ENCODE measurements at places on chromosomes 4 and X.
A peak's percentile ranks its signal among the peaks of the same experiment; 100 is the strongest.

- no peak for DNase-seq
Observed at GRCh38 chrX:119008110-119008744, 33.8 kb downstream of the LONRF3 start.

GRCh38 chr4:1945124-1945895, 63.5 kb downstream of the NELFA start:
- DNase-seq: no peak

DNA sequence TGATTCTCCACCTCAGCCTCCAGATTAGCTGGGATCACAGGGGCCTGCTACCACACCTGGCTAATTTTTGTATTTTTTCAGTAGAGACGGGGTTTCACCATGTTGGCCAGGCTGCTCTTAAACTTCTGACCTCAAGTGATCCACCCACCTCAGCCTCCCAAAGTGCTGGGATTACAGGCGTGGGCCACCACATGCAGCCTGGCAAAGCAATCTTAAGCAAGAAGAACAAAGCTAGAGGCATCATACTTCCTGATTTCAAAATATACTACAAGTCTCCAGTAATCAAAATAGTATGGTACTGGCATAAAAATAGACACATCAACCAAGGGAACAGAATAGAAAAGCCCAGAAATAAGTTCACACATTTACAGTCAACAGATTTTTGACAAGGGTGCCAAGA, 12.8 kb upstream of the F8A1 start:
- DNase-seq: no peak

DNA sequence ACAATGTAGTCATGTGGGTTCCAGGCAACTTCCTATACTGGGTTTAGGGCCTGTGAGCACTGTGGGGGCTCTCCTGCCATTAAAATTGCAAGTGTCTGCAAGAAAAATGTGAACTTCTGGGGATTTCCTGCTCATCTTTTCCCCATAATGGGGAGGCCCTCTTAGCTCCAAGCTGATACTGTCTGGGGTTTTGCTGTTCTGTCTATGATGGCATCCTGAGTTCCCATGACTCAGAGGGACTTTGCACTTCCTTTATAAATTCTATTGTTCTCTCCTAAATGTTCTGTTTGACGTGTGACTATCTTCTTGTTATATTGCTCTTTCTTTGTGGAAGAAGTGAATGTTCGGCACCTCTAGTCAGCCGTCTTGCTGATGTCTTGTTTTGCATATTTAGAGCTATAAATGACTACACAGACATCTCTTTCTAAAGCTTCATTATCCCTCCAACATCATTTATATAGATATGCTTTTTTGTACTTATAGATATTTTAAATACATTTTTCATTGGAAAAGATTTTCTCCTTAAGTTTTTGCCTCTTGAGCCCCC, 465.8 kb downstream of the NAF1 start:
- DNase-seq: no peak

GRCh38 chrX:128928636-128929035, 594.7 kb downstream of the SMARCA1 start:
- DNase-seq: no peak

- DNase-seq: no peak
Observed at GRCh38 chr4:125749354-125749753, 434.6 kb downstream of the FAT4 start.

DNA sequence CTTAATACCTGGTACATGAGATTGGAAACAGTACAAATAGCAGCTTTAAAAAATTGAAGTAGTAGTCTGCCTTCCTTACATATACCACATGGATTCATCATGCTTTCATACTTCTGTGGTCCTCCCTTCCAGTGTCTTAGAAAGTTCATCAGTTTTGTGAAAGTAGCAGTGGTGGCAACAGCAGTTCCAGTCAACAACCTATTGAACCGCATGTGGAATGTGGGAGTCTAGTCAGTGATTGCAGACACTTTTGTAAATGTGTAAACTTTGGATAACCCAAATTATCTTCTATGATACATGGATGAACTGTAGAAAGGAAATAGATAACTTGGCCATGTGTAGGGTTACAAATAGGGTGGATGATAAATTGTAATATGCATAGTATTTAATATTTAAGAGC, 34.1 kb downstream of the FNIP2 start:
- DNase-seq: no peak

DNA sequence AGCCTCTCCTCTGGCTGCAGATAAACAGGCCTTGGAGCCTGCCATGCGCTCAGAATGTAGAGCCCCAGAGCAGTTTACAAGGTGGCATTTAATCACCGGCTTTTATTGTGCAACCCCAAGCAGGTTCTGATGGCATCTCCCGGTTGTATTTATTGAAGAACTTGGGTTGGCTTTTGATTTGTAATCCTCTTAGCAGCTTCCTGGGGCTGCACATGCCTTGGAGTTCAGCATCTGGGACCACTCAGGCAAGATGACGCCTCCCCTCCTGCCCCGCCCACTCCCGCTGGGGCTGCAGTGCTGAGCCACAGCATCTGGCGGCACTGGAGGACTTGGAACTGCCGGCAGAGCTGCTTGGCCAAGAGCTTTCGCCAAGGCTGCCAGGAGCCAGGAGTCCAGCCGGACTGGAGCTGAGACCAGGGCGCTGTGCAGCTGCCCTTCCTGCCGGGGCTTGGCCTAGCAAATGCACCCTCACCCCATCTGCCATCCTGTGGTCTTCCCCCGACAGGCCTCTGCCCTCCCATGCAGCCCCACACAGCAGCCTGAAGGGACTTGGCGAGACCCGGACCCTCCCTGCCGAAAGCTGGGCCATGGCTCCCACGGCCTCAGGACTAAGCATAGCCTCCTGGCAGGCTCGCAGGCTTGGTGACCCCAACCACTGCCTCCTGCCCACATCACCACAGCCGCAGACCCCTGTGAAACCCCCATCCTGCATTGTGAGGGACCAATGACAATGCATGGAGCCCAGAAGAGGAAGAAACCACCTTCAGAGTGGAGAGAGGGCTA, 5.4 kb downstream of the HTRA3 start:
- DNase-seq: peak; percentile 81

GRCh38 chr4:150173982-150174398, 95.7 kb downstream of the DCLK2 start:
- no peak for DNase-seq

DNA sequence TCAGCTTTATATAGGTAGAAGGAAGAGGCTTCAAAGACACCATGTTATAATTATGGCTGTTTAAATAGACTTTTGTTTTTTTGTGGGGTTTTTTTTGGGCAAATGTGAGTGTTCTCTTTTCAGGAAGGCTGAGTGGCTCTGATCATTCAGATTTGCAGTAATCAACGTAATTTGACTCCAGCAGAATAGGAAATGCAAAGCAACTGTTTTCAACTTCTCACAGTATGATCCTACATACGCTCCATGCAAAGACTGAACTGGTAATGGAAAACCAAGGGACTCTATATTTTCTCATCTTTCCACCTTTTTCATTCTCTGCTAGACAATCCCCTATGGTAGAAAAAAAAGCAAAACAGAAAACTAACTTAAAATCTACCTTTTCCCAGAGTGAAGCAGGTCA, 10.8 kb downstream of the ADH1B start:
- no peak for DNase-seq

DNA sequence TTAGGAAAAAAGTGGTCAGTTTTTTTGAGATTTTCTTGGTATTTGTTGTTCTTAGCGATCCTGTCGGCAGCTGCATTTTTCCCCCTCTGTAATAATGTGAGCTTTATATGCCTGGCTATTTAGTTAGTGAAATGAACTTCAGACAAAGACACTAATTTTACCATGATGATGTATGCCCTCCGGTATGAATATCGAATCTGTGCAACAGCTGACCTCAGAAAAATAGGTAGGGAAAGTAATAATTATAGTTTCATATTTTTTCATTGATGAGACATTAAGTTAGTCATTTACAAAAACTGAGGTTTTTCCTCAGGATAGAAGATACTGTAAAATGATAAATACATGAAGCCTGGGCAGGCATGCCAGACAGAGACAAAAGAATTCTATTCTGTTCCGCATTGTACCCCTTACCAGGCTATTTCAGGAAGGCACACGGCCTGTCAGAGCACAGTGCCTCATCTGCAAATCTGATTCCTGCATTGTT, 155.8 kb downstream of the SHROOM3 start:
- no peak for DNase-seq

DNA sequence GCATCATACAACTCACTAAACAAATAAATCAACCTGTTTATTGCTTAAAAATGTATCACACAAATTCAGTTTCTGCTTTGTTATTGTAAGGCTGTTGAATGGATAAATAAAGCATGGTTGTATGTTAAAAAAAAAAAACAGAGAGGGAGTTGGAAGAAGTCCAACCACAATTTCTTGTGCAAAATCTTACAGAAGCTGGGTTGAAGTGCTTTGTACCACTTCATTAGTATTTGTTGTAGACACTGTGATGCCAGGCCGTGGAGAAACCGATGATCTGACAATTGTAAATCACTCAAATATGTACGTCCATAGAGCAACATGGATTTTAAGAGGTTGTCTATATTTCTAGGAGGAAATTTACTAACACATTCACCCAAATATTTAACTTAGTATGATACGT, 132.6 kb upstream of the MXRA5 start:
- DNase-seq: no peak

DNA sequence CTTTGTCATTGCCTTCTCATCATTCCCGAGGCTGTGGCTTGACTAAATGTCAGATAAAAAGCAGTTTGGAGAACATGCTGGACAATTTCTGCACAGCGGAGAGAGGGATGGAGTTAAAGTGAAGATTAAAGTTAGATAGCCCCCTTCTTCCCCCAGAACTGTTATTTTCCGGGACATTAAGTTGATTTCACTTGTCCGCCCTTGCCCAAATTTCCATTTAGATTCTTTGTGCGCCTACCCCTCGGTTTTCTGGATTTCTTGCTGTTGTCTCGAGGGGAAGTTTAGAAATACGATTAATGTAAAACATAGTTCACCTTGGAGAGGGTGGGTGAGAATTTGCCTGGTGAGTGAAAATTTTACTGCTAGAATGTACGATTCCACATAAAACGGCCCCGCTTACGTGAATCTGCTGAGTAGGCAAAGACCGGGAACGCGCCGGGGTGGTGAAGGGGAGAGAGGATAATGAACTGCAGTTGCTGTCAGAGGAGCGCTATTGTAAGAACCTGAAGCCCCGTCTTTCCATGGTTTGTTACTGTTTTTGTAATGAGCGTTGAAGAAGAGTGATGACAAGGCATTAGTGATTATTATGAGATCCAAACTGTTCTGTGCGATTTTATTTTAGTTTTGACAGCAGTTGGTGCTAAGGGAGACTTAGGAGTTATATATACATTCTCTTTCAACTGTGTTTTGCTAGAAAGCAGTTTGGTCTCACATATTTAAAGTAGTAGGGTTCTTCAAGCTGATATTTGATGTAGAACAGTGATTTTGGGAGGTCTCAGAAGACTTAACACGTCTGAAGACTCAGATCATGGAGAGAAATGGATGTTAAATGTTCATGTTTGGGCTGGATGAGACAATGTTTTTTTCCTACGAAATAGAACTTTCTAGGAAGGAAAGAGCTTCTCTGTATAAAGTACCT, 73.0 kb downstream of the AFF1 start:
- DNase-seq: no peak

- DNase-seq: no peak
Observed at GRCh38 chr4:53228036-53228435, 137.8 kb downstream of the SCFD2 start.

- no peak for DNase-seq
Observed at GRCh38 chr4:132344924-132345828, 803.9 kb upstream of the PCDH10 start.

GRCh38 chr4:161642708-161643107, 521.1 kb downstream of the FSTL5 start:
- DNase-seq: no peak

- DNase-seq: peak; percentile 17
Observed at GRCh38 chr4:142274137-142274536, 572.0 kb downstream of the INPP4B start.

GRCh38 chrX:32530802-32531403, 680.4 kb downstream of the DMD start:
- DNase-seq: peak; percentile 5

GRCh38 chrX:131830400-131831184, 192.5 kb upstream of the STK26 start:
- DNase-seq: no peak

GRCh38 chrX:97060020-97060419, 176.3 kb downstream of the RPA4 start:
- DNase-seq: no peak

- DNase-seq: no peak
Observed at GRCh38 chrX:78165425-78165824, 26.0 kb upstream of the TAF9B start.

- DNase-seq: no peak
Observed at GRCh38 chr4:21380861-21381260, 567.7 kb downstream of the KCNIP4 start.

GRCh38 chr4:37763831-37764230, 62.7 kb upstream of the PGM2 start:
- DNase-seq: no peak

- peak; percentile 57 for DNase-seq
Observed at GRCh38 chr4:186757696-186758355, 34.2 kb upstream of the FAT1 start.

GRCh38 chr4:79209081-79209480, 116.8 kb downstream of the NAA11 start:
- no peak for DNase-seq

DNA sequence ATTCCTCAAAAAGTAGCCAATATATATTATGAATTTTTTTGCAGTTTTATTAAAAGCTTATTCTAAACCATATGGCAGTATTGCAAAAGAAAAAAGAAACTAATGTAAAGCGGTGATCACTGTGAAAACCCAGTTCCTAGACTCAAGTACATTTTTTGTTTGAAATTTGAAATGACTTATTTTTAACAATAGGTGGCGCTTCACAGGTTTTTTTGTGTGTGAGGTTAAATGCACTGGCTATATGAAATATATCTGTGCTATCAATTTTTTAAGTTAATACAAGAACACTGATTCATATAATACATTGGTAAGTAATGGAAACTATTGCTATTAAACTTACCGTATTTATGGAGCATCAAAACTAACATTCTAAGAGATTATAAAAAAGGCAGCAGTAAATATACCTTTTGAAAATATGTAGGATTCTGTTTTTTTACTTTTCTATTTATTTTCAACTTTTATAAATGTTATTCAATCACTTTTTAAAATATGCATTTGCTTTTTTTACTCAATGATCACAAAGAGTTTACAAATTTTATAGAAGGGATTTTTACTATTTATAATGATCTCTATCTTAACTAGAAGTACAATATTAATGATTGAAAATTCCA, 5.6 kb upstream of the SPRY1 start:
- no peak for DNase-seq

GRCh38 chrX:38089173-38089982, 83.0 kb downstream of the SYTL5 start:
- no peak for DNase-seq

- DNase-seq: no peak
Observed at GRCh38 chr4:166498546-166498945, 625.5 kb downstream of the TLL1 start.

DNA sequence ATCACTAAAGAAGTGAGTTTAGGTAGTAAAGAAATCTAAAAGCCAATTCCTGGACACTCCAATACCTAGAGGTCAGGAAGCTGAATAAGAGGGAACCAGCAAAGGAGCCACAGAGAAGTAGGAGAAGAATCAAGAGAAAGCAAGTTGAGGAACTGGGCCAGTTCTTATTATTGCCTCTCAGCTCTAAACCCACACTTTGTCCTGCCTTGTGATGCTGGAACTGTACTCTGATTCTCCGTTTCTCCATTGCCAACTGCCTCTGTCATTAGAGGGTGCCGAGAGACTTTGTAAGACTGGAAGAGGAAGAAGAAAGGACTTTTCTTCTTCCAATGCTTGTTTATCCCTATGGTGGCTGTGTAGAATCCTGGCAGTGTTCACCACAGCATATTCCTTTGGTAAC, 38.6 kb downstream of the NSUN7 start:
- no peak for DNase-seq
